ENCODE measurements at places on chromosomes 16 and 17. TPM values are rescaled to one million over a fixed set of nuclear protein-coding genes. Genes with fewer than 3 reads are reported as not detected.

Gene GRAPL
- 1.1 TPM for total RNA-seq

Gene HOXB1
- total RNA-seq = not detected

Gene RUNDC3A
- total RNA-seq = 0.53 TPM

Gene DOC2B
- 1.7 TPM for total RNA-seq

Gene PERCC1
- total RNA-seq = not detected

Gene CES3
- total RNA-seq = 1.5 TPM

Measured in ovary (tissue), 10 donors.